Fibroblast of skin of right biceps (primary cell): ENCODE measurements at places on chromosomes 5 and 9.

- peak; percentile 52 for DNase-seq
These were observed 4.6 kb upstream of the SLC25A48 start for GRCh38 chr5:135829681-135830383.

DNA sequence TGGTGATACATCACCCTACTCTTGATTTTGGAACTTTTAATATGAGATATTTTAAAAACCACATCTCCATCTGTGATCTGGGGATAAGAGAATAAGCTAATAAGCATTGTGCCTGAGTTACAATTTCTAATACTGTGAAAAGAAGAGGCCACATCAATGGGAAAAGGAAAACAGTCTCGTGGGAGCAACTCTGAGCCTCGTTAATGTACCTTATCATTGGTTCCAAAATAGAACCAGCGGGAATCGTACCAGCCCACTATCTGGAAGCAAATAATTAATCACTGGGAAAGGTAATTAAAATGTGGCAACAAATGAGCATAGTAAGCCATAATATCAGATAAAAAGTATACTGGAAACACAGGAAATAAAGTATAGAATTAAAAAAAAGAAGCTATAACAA, 28.0 kb upstream of the CEP78 start:
- DNase-seq: no peak

DNA sequence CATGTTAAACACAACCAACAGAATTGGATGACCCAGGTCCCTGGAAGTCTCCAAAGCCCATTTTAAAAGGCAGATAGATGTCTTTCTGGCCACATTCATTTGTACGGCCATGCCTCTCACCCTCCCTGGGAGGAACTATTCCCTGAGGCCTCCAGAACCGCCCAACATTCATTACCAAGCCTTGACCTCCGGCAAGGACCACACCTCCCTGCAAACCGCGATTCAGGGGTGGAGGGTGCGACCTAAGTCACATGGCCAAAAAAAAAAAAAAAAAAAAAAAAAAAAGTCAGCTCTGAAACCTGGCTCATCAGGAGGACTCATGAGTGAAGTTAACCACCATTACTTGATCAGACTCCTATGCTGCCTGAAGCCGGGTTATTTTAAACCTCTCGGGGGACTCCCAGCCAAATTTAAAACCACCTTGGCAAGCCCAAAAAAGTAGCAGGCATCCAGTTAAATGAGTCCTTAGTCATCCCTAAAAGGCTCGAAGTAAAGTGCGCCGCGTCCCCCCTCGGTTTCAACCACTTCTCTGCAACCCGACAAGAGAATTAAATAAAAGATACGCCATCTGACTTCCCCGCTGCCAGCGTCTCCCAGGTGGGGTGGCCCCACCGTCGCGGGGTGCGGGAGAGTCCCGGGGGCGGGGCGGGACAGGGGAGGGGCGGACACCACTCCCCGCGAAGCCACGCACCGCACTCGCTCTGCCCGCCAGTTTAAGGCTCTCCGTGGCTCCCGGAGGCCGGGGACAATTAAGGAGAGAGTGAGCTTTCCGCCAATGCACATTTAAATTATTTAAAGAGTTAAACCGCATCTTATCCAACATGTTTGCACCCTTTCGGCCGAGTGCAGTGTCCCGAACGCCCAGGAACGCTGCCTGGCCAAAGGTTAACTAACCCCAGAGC, 2.3 kb downstream of the KLF9 start:
- peak; percentile 41 for DNase-seq

DNA sequence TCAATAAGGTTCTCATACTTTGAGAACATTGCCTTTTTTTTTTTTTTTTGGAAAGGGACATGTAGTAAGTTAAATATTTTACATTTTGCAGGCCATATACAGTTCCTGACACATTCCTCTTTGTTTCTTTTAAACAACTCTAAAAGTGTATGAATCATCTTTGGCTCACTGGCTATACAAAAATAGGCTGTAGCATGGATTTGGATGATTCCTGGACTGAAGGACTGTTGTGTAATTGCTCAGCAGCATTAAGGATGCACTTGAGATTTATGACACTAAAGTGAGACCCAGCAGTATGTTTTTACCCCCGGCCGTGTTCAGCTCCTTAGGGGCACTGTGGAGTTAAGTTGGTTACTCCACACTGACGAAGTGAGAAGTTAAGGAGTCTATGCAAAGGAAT, 41.3 kb downstream of the VPS13A start:
- DNase-seq: peak; percentile 80

- DNase-seq: no peak
These were observed 744 bp upstream of the PPP2CA start for GRCh38 chr5:134226441-134227192.

- no peak for DNase-seq
These were observed 224.4 kb downstream of the FRMD3 start for GRCh38 chr9:83313781-83314180.

DNA sequence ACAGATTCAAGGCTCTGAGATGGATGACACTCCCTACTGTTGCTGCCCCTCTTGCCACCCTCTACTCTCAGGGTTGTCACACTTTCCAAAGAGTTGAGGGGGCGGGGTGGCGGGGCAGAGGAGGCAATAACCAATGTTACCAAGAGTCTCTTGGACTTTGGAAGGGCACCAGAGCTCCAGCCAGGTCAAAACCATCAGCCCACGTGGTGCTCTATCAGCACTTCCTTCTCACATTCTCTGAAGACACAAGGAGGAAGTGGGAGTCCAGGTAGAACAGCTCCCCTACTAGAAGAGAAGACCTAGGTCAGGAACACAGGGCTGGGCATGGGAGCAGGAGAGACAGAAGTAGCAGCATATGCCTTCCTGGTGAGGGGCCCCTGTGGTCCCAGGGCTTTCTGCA, 33.0 kb upstream of the PIK3R1 start:
- DNase-seq: no peak

DNA sequence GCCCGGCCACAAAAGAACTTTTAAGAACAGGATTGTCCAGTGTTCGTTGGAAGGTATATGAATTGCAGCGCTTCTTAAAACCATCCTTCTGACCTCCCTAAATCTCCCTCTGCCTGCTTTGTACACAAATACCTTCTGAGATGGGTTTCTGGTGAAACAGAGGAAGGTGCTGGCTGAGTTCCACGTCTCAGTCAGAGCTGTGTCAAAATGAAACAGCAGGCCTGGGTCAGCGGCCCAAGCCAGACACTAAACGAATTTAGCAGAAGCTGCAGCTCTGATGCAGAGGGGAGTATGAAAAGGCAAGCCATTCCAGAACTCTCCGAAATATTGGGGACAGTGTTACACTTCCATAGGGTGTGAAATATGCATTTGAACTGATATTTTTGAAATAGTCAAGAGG, 37.8 kb upstream of the CRB2 start:
- no peak for DNase-seq

- DNase-seq: no peak
These were observed 1106.2 kb upstream of the DMAC1 start for GRCh38 chr9:8905731-8906130.

DNA sequence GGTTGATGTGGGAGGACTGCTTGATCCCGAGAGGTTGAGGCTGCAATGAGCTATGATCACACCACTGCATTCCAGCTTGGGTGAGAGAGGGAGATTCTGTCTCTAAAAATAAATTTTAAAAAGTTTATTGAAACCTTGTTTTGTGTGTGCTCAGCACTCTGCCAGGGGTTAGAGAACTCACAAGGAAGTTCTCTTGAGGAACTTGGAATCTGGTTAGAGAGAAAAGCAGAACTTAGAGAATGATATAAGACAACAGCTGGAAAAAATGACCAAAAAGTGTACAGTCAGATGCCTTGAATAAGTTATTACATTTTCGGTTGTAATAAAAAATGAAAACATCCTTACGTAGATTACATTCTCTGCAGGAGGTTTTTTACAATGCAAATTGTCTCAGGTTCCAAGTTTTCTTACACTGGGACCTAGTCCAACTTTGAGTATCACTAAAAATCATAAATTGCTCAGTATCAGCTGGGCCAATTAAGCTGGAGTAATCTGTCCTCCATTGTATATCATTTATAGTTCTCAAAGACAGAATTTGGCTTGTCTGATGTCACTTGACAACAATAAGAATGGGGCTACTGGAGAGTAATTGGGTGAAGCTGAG, 21.7 kb upstream of the TENT2 start:
- no peak for DNase-seq

DNA sequence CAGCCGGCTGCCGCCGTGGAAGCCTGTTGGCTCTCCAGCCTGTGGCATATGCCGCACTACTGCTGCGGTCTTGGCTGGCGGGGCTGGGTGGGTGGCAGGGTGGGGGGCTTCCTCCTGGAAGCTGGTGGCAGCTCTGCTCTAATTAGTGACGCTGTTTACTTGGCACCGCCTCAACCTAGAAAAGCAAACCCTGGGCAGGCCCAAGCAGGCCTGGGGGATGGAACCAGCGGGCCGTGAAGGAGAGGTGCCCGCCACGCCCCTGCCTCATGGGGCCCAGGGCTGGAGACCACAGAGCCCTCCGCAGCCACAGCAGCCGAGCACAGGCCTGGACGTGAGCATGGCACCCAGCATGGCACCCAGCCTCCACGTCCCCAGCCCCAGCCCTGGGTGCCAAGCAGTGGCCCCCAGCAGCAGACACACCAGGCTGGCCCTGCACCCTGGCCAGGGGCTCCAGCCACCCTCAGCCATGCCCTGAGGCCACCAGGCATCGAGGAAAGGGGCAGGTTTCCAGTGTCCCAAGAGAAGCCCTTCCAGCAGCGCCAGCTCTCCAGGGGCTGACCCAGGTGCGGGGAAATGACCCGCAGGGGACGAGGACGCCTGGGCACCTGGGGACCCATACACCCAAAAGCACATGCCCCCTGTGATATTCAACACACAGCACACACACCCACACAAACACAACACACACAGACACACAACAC, 5.4 kb upstream of the CCDC187 start:
- DNase-seq: no peak

- no peak for DNase-seq
These were observed 193.5 kb downstream of the CD180 start for GRCh38 chr5:67002832-67003684.

DNA sequence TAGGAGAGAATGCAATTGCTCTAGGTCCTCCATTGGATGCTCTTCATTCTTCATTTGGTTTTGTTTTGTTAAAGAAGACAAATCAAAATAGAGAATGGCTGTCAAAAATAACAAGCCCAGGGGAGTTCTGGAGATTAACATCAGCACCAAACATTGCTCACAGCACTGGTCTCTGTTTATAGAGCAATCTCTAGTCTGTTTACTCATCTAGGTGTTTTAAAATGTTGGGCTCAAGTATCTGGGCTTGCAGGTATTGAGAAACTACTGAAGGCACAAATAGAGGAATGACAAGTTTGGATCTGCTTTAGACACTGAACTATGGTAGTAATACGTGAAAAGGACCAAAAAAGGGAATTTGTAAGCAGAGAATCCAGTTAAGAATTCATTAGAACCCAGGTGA, 77.0 kb upstream of the TMC1 start:
- DNase-seq: no peak

- no peak for DNase-seq
These were observed 46.6 kb downstream of the PTPN3 start for GRCh38 chr9:109451311-109452025.

DNA sequence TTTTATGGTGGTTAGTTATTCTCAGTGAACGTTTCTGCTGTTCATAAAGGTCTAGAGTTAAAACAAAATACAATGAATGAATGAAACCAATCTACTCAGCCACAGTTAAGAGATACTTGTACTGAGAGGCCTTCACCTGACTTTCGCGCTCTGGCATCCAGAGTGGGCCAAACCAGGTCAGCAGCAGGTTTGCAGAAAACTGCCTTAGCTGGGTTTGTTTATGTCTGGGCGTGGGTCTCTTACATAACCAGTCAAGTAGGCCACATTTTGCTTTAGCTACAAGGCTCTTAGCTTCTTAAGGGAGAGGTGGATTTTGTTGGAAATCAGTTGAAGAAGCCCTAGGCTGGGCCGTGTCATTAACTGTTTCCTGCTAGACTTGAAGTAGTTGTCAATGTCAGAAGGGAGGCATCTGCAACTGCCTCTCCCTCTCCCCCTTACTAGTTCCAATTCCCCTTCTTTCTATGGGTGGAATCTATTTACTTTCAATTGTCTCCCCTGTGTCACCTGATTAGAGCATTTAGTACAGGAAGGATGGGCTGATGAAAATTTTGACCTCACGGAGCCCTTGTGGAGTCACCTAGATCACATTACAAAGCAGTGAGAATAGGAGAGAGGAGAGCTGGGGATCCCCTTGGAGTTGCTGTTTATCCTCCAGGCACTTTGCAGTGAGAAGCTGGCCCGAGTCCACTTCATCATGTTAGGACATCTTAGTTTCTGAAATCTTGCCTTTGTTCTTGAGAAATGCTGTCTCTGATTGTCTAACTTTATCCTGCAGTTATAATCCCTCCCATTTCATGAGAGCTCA, 200.5 kb downstream of the ARHGEF28 start:
- DNase-seq: peak; percentile 54

GRCh38 chr9:4160249-4160648, 139.6 kb downstream of the GLIS3 start:
- DNase-seq: no peak
